ENCODE measurements at places on chromosomes 7 and 10.

- no peak for DNase-seq
Measured at GRCh38 chr7:138658889-138659288, 42.3 kb downstream of the SVOPL start.

DNA sequence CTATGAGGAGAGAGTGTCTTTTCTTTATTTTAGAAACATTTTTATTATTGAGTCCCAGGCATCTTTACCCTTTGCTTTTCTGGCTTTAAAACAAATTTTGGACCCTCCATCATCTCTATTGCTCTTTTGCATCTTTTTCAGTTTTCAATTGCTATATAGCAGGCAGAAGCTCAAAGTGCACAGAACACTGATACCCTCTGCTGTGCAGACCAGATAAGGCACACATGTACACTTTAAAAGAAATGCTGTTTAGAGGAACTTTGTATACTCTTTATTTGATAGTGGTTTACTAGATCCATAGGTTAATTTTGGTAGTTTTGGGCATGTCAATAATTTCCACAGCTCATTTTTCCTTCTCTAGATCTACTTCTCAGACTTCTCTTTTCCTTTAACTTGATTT lies 324.2 kb downstream of the SH2D4B start:
- DNase-seq: no peak

GRCh38 chr10:1612908-1613307 lies 124.4 kb downstream of the ADARB2 start:
- no peak for DNase-seq

GRCh38 chr7:41808541-41808940 lies 105.7 kb upstream of the INHBA start:
- no peak for DNase-seq

- DNase-seq: no peak
Measured at GRCh38 chr10:95660283-95660682, 3.8 kb upstream of the ALDH18A1 start.

- DNase-seq: peak; percentile 63
Measured at GRCh38 chr10:112951359-112952281, 1.6 kb downstream of the TCF7L2 start.

- no peak for DNase-seq
Measured at GRCh38 chr10:11150879-11151415, 133.3 kb downstream of the CELF2 start.

DNA sequence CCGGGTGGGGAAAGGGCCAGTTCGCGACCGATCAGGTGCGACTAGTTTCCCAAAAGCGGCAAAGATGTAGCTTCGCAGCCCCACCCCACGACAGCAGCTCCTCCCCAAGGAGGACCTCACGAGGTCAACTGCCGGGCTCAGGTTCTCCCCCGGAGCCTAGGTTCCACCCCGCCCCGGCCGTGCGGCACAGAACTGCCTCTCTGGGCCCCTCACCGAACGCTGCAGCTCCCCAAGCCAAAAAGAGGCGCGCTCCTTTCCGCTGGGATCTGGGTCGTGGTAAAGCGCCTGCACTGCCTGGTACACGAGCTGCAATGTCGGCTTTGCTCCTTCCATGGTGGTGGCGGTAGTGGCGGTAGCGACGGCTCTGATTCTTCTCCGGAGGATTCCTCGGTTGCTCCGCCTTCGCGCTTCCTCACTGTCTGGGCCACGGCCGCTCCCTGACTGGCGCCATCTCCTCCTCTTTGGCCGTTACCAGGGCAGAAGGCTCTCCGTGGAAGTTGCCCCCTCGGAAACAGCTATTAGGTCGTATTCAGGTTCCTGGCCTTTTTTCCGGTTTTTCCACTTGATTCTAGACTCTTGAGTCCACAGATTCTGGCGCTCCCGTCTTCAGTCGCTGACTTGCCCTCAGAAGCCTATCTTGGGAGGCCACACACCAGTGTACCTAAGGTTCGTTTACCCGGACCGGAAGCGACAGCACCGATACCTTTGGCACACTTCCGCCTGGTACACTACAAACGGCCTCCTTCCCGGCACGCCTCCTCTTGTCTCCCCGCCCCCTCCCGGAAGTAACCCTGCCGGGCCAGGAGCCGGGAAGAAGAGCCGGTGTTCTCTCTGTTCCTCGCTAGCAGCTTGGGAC lies at the start of gene TNPO3:
TNPO3 (minus strand) TSS at position 674 of the 856 bp plus-strand sequence; CDS start at position 333, 341 bp downstream.
- DNase-seq: peak; percentile 94

- DNase-seq: no peak
Measured at GRCh38 chr7:45435131-45435530, 139.0 kb upstream of the ADCY1 start.

DNA sequence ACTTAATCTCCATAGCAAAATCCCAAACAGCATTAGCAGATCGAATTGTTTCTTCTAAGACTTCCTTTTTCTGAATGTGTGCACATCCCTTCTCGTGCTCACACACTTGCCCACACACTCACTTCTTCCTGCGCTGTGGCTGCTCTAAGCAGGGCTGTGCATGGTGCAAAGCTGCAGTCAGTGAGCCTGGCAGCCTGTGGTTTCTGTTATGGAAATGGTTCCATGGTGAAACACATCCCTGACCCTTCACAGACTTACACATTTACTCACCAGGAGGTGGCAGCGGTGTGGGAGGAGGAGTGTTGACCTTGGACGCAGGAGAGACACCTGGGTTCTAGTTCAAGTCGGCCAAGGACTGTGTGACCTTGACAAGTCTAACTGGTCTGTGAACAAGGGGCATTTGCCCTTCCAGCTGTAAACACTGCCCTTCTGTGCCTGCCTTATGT lies 24.9 kb downstream of the MTURN start:
- DNase-seq: peak; percentile 48

DNA sequence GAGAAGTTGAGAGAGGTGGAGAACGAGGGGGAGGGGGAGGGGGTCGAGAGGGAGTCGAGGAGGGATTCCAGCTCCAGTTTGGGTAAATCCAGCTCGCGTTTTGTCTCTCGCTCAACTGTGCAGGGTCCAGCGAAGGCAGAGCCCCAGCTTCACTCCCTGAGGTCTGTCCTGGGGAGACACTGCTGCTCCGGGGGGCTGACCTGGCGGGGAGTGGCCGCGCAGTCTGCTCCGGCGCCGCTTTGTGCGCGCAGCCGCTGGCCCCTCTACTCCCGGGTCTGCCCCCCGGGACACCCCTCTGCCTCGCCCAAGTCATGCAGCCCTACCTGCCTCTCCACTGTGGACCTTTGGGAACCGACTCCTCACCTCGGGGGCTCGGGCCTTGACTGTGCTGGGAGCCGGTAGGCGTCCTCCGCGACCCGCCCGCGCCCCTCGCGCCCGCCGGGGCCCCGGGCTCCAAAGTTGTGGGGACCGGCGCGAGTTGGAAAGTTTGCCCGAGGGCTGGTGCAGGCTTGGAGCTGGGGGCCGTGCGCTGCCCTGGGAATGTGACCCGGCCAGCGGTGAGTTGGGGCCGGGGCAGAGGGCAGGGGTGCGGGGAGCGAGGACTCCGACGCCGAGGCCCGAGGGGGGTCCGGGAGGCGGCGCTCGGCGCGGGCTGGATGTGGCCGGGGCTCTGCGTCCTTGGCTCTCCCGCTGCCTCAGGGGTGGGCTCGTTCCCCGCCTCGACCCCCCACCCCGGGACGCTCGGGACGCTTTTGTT lies at the start of gene TET1:
TET1 (plus strand) TSS at position 152 of the 757 bp plus-strand sequence. CDS start 12,002 bp downstream, outside the sequence.
- DNase-seq: peak; percentile 68
